ENCODE measurements at places on chromosomes 5 and 9.
A peak's percentile ranks its signal among the peaks of the same experiment; 100 is the strongest.

- no peaks in the 10 kb centered on the region for H3K27me3 ChIP-seq
- H3K4me3 ChIP-seq = no peak overlapping the region
- no peak overlapping the region for H3K27ac ChIP-seq
- H3K36me3 ChIP-seq = peaks cover 63% of the 10 kb centered on the region
- DNase-seq = no peak
Measured at GRCh38 chr5:58972301-58972700, 389.4 kb downstream of the RAB3C start.

- DNase-seq = no peak
- no peak overlapping the region for H3K4me3 ChIP-seq
- peaks cover 3% of the 10 kb centered on the region for H3K27me3 ChIP-seq
- peaks cover 5% of the 10 kb centered on the region for H3K4me1 ChIP-seq
- no peak overlapping the region for H3K27ac ChIP-seq
Measured at GRCh38 chr9:21679432-21679831, 123.0 kb upstream of the MTAP start.

GRCh38 chr5:102789469-102789868 is 34.4 kb downstream of the PAM start:
- H3K36me3 ChIP-seq = no peaks in the 10 kb centered on the region
- H3K27ac ChIP-seq = no peak overlapping the region
- H3K4me3 ChIP-seq = no peak overlapping the region

- H3K4me3 ChIP-seq = peak overlapping the region; percentile 19
- DNase-seq = no peak
- peaks cover 27% of the 10 kb centered on the region for H3K4me1 ChIP-seq
- H3K27me3 ChIP-seq = no peaks in the 10 kb centered on the region
Measured at GRCh38 chr9:111900151-111900857, 3.7 kb downstream of the UGCG start.

DNA sequence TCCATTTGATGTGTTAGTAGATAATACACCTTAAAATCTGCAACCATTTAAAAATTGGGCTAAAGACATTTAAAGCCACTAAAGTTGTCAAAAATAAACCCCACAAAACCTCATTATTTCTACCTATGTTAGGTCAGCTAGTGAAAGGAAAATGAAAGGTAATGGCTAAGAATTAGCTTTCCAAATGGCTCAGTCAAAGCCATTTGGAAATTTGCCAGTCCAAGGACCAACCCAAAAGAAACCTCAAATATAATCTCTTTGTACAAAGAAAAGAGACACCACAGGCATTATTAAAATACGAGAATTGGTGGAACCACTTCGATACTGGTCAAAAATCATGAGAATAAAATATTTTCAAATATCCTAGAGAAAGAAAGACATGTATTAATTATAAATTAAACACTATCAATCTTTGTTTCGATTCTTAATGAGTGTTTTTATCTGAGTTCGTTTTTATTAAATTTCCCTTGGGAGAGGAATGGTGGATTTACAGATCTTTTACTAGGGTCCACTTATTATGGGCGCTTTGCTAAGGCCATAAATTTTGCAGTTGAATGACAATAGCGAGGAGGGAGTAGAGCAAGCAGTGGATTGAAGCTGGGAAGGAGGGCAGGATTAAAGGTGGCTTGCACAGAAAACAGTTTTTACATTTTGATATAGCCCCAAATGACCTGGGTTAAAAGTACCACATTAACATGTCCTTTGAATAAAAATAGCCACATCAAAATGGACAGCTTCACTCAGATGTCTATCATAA is 116.8 kb upstream of the SHB start:
- H3K36me3 ChIP-seq = no peaks in the 10 kb centered on the region
- no peaks in the 10 kb centered on the region for H3K4me1 ChIP-seq
- peaks cover 7% of the 10 kb centered on the region for H3K27me3 ChIP-seq
- no peak overlapping the region for H3K27ac ChIP-seq
- DNase-seq = no peak
